Pons (tissue), 1 donor: ENCODE measurements at places on chromosomes 16 and 17.

GRCh38 chr16:2152695-2153506 is 2.7 kb upstream of the TRAF7 start:
- no peak for DNase-seq

GRCh38 chr17:13827118-13827517 is 225.4 kb upstream of the HS3ST3A1 start:
- DNase-seq: no peak

- peak; percentile 76 for DNase-seq
Measured at GRCh38 chr17:2786176-2786881, 9.9 kb upstream of the RAP1GAP2 start.

DNA sequence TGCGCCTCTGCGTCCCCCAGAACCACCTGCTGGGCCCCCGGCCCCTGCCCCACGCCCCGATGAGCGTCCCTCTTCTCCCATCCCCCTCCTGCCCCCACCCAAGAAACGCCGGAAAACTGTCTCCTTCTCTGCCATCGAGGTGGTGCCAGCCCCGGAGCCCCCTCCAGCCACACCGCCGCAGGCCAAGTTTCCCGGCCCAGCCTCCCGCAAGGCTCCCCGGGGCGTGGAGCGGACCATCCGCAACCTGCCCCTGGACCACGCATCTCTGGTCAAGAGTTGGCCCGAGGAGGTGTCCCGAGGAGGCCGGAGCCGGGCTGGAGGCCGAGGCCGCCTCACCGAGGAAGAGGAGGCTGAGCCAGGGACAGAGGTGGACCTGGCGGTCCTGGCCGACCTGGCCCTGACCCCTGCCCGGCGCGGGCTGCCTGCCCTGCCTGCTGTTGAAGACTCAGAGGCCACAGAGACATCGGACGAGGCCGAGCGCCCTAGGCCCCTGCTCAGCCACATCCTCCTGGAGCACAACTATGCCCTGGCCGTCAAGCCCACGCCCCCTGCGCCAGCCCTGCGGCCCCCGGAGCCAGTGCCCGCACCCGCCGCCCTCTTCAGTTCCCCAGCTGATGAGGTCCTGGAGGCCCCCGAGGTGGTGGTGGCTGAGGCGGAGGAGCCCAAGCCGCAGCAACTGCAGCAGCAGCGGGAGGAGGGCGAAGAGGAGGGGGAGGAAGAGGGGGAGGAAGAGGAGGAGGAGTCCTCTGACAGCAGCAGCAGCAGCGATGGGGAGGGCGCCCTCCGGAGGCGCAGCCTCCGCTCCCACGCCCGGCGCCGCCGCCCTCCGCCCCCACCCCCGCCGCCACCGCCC is 5.6 kb upstream of the HSD3B7 start:
- no peak for DNase-seq

- no peak for DNase-seq
Measured at GRCh38 chr16:314795-315299, 31.9 kb downstream of the PDIA2 start.

GRCh38 chr16:58422809-58423208 is 30.5 kb downstream of the GINS3 start:
- no peak for DNase-seq
